Astrocyte of the cerebellum (primary cell): ENCODE measurements at places on chromosomes 7 and 10.

DNA sequence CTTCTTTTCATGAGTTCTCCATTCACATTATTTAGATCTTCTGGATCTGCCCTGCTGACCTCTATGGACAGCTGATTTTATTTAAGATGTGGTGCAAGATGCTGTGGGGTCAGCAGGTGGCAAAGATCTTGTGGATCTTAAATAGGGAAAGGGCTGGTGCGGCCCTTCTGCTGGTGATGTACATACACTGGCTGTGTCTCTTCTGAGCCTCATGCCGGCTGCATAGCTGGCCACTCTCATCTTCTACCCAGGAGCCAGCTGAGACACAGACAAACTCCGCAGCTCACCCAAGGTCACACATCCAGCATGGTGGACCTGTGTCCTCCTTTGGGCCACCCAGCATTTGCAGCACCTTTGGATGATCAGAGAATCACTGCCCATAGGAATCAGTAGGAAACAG lies 9.7 kb downstream of the RBP3 start:
- DNase-seq, result no peak

DNA sequence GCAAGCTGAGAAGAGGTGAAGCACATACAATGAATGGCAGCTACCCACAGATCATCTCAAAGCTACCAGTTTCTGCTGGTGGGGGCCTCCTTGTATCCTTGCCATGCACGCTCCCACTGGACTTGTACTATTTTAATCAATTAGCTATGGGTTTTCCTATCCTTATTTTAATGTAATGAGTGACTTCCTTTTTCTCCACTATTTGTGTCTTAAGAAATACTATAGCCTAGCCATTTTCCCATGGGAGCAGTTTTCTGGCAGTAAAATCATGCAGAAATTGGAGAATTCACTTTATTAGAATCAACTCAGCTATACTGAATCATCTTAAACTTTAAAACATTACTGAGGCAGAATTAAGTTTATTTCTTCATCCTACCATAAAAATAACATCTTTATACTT lies 73.5 kb downstream of the CTNNA3 start:
- DNase-seq, result no peak

- DNase-seq, result no peak
Measured at GRCh38 chr7:79624336-79624735, 170.9 kb upstream of the MAGI2 start.

- DNase-seq, result no peak
Measured at GRCh38 chr7:119957335-119957734, 315.6 kb upstream of the KCND2 start.

- no peak for DNase-seq
Measured at GRCh38 chr10:113382691-113383090, 170.2 kb upstream of the HABP2 start.

DNA sequence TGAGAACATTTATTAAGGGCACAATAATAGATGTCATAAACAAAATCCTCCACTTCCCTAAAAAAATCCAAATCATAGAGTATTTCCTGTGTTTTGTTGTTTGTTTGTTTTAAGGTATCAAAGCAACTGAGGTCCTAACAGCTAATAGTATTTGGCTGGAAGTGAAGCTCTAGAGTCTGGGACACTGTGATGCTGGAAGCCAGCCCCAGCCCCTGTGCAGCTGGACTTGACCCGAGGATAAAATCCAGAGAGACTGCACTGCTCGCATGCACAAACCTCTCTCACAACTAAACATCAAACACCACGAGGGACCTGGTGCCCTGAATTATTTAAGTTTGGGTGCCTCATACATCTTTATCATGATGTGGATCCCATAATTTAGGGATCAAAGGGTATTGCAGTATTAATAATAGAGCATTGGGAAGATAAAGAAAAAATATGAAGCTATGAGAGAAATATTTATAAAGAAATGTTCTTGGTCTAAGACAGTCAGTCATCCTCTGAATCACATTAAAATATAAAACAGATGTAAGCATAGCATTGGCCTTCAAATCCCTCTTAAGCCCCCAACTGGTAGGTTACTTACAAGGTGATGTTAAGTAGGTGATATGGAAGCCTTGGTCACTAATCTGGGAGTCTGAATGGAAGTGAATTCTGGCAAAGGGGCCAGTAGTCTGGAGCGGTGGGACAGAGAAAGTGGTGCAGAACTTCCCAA lies 44.4 kb downstream of the CUBN start:
- no peak for DNase-seq

DNA sequence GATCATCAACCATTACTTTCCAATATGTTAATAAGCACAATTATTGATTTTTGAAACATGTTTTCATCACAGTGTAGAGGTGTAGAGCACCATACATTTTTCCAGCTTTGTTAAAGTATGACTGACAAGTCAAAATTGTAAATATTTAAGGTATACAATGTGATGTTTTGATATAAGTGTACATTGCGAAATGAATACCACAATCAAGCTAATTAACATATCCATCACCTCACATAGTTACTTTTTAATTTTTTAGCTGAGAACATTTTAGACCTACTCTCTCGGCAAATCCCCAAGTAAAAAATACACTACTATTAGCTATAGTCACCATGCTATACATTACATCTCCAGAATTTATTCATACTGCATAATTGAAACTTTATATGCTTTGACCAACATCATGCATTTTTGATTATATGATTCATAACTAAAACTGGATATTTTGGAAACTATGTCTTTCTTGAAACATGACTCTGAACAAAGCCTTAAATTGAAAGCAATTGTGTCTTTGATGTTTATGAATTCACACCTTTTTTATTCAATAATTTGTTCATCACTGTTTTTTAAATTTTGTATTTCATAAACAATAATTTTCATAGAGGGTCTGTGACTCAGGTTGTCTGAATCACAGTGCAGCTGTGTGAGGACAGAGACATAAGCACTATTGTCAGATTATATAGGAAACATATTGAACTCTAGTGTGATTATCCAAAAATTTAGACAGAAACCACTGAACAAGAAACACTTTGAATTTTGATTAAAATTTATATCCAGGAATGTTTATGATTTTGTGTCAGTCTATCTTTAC lies 486.1 kb downstream of the SEMA3D start:
- no peak for DNase-seq

DNA sequence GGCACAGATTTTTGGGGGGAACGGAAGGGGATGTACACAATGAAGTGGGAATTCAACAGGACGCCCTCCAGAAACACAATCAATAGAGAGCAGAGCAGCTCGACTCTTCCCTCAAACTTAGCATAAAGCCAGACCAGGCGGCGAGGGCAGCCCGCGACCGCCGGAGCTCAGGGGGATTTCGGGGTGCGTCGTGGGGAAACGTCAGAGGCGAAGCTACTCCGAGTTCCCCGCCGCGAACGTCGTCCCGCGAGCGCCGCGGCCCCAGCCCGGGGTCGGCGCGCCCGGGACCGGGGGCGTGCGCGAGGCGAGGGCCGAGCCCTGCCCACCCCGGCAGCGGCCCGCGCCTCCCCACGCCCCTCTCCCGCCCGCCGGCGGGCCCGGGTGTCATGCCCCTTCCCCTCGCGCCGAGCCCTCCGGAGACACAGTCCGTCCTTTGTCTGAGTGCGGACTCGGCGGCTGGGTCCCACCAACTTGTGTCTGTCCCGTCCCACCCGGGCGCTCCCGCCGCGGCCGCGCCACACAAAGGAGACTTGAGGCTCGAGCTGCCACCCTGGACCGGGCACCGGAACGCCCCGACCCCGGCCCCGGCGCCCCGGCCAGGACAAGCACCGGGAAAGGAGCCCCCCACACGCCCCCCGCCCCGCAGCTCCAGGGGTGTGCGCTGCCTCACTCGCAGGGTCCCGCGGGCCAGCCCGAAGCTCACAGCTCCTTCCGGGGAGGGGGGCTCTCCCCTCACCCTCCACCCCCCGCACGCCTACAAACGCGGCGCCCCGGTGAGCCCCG lies 634 bp downstream of the EZH2 start:
- no peak for DNase-seq

- no peak for DNase-seq
Measured at GRCh38 chr7:94003446-94004023, 620 bp downstream of the BET1 start.

GRCh38 chr10:119501690-119502089 lies 40.8 kb downstream of the RGS10 start:
- DNase-seq, result no peak

DNA sequence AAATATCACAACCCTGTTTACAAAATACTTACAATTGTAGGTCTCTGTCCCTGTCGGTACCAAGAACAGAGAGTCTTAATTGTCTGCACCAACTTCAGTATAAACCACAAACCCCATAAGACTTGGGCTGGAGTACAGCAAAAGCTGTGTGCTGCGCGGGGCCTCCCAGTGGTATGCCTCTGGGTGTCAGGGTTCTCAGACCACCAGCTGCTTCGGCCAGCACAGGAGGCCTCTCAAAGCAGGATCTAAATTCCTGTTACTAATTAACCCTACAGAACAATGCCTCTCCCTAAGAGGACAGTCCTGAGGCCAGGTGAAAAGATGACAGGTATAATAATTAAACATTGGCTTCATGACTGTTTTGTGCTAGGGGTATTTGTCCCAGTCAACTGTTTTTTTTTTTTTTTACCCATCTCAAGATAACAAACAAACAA lies 957 bp upstream of the SVIL start:
- no peak for DNase-seq

DNA sequence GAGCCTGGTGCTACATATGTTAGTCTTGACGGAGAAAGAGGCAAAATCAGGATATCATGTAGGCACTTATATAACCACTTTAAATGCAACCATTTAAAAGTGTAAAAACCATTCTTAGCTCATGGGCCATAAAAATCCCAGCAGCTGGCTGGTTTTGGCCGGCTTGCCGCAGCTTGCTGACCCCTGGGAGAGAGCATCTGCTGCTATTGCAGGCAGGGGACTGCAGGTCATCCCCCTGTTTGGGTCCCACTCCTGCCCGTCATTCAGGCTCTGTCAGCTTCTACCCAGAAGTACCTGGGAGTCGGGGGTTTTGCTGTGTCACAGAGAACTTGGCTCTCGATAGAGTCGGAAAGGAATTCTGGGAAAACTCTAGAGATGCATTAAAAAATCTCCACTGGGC lies 187.4 kb downstream of the CUX1 start:
- no peak for DNase-seq

DNA sequence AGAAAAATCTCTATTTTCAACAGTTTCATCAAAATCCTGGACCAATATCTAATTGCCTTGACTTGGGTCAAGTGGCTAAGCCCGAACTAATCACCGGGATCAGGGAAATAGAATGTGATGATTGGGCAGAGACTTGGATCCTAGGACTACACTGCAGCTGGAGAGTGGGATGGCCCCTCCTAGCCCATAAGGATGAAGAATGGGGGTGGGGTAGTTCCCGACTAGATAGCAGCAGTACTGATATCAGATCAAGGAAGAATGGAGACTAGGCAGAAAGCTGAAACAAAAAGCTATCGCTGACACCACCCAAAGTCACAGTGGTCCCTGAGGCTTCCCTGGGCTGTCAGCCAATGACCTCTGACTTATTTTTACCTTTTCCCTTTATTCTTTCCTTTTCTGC lies 160.4 kb upstream of the PHYHIPL start:
- DNase-seq, result no peak

- peak; percentile 31 for DNase-seq
Measured at GRCh38 chr7:23863209-23863787, 153.3 kb downstream of the STK31 start.

- DNase-seq, result no peak
Measured at GRCh38 chr10:115931309-115931708, 341.7 kb downstream of the GFRA1 start.

GRCh38 chr7:37433166-37433565 lies 15.5 kb downstream of the ELMO1 start:
- DNase-seq, result no peak

GRCh38 chr10:118694848-118695247 lies 59.9 kb downstream of the CACUL1 start:
- peak; percentile 37 for DNase-seq

DNA sequence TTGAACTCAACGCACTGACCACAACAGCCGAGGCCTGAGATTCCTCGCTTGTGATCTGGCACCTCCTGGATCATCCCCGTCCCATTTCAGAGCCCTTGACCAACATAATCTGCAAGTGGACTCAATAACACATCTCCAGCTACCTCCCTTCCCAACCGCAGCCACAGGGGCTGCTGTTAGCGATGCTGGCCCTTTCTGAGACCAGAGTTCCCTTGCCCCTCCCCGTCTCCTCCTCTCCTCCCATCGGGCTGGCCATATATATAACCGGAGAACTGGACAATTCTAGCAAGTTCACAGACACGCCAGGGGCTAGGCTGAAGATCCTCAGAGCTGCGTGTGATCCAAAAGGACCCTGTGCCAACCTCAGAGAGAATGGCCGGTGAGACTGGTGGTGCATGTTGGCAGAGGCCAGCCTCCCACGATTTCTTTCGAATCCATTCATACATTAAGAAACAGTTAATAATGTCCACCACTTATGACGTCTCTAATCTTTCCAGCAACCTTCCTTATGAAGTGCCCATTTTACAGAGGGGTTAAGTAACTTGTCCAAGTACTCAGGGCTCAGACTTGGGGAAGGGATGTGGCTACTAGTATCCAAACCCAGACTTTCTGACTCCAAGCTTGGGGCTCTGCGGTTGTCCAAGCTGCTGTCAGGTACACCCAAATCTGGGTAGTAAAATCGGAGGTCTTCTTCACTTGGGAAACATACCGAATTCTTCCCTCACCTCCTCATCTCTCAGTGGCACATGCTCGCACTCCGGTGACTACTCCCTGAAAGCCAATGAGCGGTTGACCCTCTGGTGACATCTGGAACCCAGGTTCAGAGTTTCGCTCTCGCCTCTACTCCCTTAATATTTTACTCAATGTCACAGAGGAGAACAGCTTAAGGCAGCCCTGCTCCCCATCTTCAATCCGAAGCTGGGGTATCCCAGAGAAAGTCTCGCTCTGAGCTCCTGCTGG lies 11.2 kb upstream of the FEZF1 start:
- DNase-seq, result no peak

DNA sequence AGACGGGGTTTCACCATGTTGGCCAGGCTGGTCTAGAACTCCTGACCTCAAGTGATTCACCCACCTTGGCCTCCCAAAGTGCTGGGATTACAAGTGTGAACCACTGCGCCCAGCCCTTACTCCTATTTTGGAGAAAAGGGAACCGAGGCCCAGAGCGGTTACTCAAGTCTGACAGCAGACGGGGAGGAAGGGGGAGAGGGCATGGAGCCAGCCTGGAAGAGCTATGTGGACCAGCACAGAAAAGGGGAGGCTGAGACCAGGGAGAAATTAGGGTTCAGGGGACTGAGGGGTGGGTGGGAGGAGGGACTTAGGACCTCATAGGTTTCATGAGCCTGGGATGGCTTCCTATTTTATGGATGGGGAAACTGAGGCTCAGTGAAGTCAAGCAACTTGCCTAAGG lies 1.5 kb downstream of the SFRP5 start:
- no peak for DNase-seq
